ENCODE measurements at places on chromosomes 6 and 20. TPM values are rescaled to one million over a fixed set of nuclear protein-coding genes. Genes with fewer than 3 reads are reported as not detected.

Gene SULF2
- 66.4 TPM for total RNA-seq

Gene DNMT3B
- 2.6 TPM for total RNA-seq

Gene HLA-DRA
- not detected for total RNA-seq

Gene FKBP1C
- 1.6 TPM for total RNA-seq

Gene GRIK2
- total RNA-seq: not detected

Gene NAA20
- 53.3 TPM for total RNA-seq

Gene SPDEF
- not detected for total RNA-seq

Gene PBOV1
- total RNA-seq: not detected

Gene BTN1A1
- not detected for total RNA-seq

Gene ZSCAN23
- total RNA-seq: 1.9 TPM

Gene EPB41L1
- 4.2 TPM for total RNA-seq

Gene CPXM1
- total RNA-seq: not detected
